ENCODE measurements at places on chromosomes 3 and 15.

DNA sequence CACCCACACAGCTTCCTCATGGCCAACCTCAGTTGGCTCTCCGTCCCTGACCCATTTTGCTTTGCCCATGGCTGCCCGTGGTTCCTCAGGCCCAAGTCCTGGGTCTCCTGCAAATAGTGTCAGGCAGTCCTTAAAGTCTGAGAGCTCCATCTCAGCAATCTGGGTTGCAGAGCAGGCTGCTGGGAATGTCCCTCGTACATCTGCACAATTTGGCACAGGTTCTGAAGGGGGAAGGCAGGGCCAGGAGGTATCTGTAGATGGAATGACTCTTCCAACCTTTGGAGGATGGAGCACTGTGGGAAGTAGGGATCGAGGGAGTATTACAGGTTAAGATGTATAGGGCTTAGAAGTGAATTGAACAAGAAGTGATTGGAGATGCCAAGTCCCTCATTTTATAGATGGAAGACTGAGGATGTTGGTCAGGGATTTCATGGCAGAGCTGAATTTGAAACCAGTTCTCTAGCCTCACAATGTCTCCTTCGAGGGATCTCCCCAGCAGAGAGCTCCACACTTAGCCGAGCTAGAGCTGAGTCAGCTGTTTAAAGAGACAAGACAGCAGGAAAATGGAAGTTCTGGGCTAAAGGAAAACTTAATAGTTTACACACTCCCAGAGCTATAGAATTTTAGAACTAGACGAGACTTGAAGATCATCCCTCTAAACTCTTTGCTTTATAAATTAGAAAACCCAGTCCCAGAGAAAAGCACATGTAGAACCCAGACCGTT is 9.2 kb downstream of the CKMT1A start:
- no peak for DNase-seq

- no peak for DNase-seq
Measured at GRCh38 chr3:151382671-151383070, 1.9 kb downstream of the P2RY12 start.

GRCh38 chr3:187066228-187066995 is 72.9 kb downstream of the RPL39L start:
- peak; percentile 23 for DNase-seq

DNA sequence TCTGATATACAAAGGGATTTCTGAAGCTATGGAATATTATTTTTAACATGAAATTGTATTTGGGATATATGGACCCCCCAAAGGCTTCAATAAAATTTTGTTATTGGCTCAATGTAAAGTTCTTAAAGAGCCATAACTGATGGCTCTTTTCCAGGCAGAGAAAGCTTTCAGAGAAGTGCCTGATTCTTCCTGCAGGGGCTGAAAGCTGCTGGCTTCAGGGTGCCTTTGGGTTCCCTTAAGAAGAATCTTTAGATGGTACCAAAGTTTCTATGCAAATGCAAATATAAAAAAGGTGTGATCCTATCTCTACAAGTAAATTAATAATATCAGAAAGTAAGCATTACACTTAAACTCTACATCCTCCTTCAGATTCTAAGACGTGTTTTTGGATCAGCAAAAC is 72.6 kb downstream of the NR2F2 start:
- no peak for DNase-seq

DNA sequence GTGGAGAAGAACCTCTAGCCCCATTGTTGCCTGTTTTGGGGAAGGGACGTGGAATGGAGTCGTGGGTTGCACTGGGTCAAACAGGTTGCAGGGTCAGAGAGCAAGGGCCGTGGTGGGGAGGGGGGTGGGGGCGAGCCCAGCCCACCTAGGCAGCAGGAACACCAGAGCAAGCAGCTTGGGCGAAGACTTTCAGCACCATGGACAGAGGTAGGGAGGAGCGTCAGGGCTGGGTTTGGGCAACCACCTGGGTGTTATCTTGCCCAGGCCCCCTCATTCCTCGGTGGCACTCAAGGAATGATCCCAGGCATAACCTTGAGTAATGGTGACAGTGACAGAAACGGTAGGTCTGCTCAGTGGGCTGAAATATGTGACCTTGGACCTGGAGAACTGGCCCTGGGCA is 45.9 kb upstream of the TMEM115 start:
- DNase-seq = no peak

GRCh38 chr3:9862391-9863057 is 17.5 kb downstream of the CIDEC start:
- peak; percentile 70 for DNase-seq

DNA sequence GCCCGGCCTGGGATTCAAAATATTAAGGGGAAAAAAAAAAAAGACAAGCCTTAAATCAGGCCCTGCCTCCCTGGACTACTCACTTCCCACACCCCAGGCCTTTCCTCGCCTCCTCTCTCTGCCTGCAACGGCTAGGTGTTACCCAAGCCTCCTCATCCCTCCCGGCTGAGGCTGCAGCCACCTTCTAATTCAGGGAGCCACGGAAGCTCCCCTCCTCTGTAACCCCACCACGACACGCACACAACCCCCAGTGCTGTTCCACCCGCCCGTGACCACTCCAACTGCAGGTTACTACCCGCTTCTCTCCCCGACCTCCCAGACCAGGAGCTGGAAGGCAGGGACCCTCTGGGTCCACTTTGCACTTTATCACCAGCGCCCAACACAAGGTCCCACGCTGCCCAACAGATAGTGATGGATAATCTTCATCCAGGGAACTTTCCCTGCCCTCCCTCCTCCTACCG is 936 bp downstream of the KIF7 start:
- DNase-seq = no peak

GRCh38 chr3:15092686-15093085 is 6.3 kb downstream of the RBSN start:
- no peak for DNase-seq

DNA sequence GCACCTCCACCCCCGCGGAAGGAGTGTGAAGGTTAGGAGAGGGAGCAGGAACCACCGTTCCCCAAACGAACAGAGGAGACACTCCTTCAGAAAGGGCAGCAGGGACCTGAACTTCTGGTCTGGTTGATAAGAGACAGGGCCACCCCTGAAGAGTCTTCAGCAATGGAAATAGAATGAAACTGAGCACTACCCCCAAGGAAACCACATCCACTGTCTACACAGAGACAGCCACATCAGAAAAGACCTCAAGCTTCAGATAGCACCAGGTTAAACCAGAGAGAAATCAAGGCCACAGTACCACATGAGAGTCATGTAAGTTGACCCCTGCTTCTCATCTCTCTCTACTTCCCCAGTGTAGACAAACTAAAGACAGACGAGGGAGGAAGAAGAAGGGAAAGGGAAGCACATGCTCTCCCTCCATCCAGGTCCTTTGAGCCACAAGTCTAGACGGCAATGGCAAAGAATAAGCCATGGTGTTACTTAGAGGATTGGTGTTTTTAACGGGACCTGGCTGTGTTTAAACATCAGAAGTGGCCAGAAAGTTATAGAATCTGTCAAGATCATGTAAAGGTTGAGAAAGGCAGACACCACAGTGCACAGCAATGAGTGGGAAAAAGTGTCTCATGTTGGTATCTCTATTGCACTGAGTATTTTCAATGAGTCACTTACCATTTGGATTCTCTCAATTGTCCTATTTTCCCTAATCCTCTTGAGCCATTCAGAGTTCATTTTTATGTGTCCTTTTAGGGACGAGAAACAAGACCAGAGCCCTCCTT is 31.4 kb upstream of the CTNNB1 start:
- DNase-seq = no peak

GRCh38 chr3:43086460-43087165 is 19.3 kb downstream of the POMGNT2 start:
- no peak for DNase-seq

GRCh38 chr3:105899516-105899915 is 30.7 kb upstream of the CBLB start:
- DNase-seq = no peak

- DNase-seq = no peak
Measured at GRCh38 chr3:21573291-21573690, 177.7 kb downstream of the ZNF385D start.

DNA sequence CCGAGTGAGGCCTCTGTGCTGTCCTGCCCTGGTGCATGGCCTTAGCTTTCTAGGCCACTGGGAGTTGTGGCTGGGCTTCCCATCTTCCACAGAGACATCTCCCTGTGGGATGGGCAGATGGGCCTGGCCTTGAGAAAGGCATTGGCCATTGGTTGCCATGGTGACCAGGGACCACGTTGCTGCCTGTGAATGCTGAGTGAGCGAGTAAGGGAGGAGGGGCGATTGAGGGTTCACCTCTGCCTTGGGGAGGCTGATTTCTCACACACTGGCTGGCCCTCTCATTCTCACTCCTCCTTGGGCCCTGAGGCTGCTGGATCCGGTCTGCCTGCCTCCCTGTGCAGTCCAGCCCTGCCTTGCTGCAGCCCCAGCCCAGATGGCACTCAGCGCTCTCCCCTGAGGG is 26.4 kb upstream of the DOCK3 start:
- DNase-seq = no peak
